ENCODE measurements at places on chromosomes 1 and 21.

- no peak for DNase-seq
Observed at GRCh38 chr21:32572574-32573420, 12.5 kb downstream of the TCP10L start.

GRCh38 chr1:110780600-110781484 lies 92.1 kb upstream of the CD53 start:
- DNase-seq: peak; percentile 79

- no peak for DNase-seq
Observed at GRCh38 chr1:103218821-103219220, 110.5 kb upstream of the COL11A1 start.

DNA sequence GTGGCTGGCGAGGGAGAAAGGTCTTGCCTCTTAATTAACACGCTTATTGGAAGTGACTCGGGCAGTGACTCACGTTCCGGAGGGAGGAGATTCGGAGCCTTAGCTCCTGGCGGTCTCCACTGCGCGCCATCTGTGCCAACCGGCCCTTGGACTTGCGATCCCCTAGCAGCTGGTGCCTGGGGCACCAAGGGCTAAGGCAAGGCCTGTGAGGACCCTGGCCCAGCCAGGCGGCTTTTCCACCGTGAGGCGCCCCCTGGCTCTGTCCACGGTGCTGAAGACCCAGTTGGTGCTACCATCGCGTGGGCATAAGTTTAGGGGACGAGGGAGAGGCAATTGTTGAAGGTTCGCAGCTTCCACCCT lies 1.3 kb upstream of the SYT6 start:
- DNase-seq: peak; percentile 78
